ENCODE measurements at places on chromosomes 3 and 15. TPM values are rescaled to one million over a fixed set of nuclear protein-coding genes. Genes with fewer than 3 reads are reported as not detected.

The EXD1 gene
- total RNA-seq, result not detected

The DLEC1 gene
- 4.4 TPM for total RNA-seq

The PRSS50 gene
- total RNA-seq, result not detected

The POPDC2 gene
- total RNA-seq, result 3.5 TPM

The HMCES gene
- 63.5 TPM for total RNA-seq

The GOLGA6D gene
- total RNA-seq, result not detected

The TMEM266 gene
- not detected for total RNA-seq

The TM4SF1 gene
- not detected for total RNA-seq

The CELF6 gene
- 2.4 TPM for total RNA-seq

The TNFAIP8L3 gene
- total RNA-seq, result not detected

The IL17RB gene
- total RNA-seq, result 0.22 TPM

Measured in CD4-positive, alpha-beta T cell (primary cell).